ENCODE measurements at places on chromosomes 6 and 20.

GRCh38 chr6:16334671-16335070 lies 96.3 kb downstream of the GMPR start:
- peak; percentile 91 for DNase-seq

GRCh38 chr20:35828434-35828833 lies 56.6 kb downstream of the PHF20 start:
- DNase-seq = peak; percentile 77

DNA sequence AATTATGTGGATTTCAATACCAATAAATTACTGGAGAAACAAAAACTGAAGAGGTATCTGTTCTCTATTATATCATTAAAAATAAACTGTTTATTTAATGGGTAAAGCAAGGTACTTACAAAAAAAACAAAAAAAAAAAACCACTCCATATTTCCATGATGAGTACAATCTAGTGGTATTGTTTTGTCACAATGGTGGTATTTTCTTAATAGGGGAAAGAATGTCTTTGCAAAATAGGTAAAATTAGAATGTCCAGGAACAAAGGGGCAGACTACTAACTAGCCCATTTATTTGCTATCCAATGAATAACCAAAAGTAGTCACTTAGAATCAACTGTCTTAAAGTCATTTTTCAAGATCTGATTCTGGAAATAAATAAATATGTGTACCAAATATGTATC lies 92.0 kb downstream of the ARHGAP18 start:
- DNase-seq = no peak

- peak; percentile 76 for DNase-seq
Observed at GRCh38 chr6:121305957-121306607, 28.2 kb downstream of the TBC1D32 start.

DNA sequence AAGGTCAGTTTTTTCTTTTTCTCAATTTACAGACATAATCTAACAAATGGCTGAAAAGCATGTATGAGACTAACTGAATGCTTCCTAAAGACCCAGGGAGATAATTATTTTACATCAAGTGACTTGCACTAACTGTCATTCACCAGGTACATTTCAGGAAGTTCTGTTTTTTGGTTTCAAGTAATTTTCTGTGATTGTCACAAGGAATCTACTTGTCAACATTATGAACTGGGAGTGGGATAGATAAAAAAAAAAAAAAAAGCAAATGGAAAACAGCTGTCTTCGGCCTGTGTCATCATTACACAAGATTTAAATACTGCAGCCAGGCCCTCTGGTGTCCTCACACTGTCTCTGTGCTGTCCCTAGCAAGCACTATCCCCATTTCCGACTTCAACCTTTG lies 379.0 kb upstream of the HTR1E start:
- DNase-seq = no peak

DNA sequence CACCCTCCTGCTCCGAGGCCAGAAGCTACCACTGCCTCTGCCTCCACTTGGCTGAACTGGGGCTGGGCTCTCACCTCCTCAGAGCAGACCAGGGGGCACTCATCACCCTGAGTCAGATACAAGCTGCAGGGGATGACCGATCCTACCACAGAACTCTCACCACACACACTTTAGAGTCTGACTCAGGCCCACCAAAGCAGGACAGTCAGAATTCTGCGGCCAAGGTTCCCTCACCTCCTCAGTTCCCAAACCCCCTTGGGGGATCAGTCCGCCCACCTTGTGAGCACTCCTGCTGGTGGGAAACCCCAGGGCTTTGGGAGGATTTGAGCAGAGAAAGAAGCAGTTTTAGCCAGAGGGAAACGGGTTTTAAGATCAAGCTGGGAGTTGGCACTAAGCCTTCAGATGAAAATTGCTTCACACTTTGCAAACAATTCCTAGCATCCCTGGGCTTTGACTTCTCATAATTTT lies 587.8 kb upstream of the JAG1 start:
- peak; percentile 98 for DNase-seq

- no peak for DNase-seq
Observed at GRCh38 chr6:46035242-46035641, 19.6 kb upstream of the CLIC5 start.

DNA sequence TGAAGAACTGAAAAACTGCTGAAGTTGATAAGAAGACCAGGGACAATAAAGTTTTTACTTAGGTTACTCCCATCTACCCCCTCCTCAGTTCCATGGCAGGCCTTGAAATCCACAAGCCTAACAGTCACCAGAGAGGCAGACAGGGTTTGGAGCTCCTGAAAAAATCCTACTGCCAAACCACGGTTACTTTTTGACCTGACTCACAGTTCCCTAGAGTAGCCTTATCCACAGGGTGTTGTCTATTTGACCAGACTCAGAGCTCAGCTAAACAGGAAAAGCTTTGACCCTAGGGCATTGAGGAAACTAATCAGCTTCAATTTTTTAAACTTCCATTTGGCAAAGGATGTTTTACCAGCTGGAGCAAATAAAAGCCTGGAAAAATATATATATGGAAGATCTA lies 257.7 kb upstream of the NT5E start:
- peak; percentile 61 for DNase-seq

GRCh38 chr6:71222671-71223070 lies 65.9 kb upstream of the OGFRL1 start:
- DNase-seq = no peak

DNA sequence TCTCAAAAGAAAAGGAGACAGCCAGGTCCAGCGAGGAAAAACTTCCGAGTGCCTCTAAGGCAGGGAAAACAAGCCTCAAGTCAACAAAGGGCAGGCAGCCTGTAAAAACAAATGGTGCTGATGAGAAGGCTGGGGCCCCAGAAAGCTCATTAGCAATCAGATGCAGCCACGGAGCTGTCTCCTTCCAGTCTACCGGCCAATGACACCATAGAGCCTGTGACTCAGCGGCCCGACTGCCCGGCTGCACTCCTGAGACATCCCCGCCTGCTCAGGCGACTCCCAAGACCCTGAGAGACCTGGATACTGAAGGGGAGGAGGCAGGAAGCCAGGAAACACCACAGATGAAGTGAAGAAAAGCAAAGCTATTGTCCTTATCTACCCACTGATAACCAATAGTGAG lies 120.1 kb upstream of the HDDC2 start:
- DNase-seq = peak; percentile 61

DNA sequence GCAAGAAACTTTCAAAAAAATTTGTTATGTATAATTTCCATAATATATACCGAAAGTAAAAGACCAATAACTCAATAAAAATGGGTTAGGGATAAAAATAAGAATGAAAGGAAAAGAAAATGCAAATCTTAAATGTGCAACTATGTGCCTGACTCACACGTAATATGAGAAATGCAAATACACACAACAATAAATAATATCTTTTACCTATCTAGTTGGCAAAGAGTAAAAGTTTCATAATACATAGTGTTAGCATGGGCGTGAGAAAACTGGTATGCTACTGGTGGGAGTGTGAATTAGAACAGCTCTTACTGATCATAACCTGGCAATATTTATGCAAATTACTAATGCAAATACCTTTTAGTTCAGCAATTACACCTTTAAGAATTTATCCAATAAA lies 438.5 kb upstream of the CITED2 start:
- DNase-seq = no peak

GRCh38 chr6:69867639-69867976 lies 1.3 kb downstream of the COL19A1 start:
- DNase-seq = no peak

- no peak for DNase-seq
Observed at GRCh38 chr20:51425347-51426106, 117.0 kb downstream of the NFATC2 start.

- peak; percentile 13 for DNase-seq
Observed at GRCh38 chr6:66599541-66599940, 892.5 kb upstream of the EYS start.

DNA sequence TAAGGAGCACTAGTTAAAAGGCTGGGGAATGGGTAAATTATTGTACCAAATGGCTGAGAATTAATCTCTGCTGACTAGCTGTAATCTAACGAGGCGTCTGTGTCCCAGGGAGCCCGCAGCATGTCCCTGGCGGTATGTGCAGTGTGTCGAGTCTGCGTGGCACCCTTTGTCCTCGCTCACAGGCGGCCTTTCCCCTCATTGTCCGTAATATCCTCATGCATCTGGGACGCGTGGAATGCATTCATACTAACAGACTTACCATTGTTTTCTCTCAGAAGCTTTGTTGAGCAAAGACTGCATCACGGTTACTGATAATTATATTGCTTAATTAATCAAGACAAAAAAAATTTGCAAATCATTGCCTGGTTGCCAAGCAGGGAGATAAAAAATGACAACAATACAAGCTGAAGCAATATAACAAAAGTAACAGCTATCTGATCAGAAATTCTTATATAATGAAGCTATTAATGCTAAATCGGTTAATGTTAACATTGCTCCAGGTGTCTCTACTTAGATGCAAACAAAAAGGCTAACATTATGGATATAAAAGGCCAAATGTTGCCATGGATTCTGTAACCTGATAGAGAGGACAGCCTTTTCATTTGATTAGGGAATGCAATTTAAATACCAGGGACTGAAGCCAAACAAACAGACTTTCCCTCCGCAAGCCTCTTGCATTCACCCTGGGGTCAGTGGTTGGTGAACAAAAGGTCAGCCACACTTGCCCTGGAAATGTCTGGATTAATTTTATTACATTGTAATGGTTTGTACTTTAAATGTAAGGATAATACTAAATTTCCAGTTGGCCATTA lies 124.8 kb downstream of the INSM1 start:
- peak; percentile 50 for DNase-seq

DNA sequence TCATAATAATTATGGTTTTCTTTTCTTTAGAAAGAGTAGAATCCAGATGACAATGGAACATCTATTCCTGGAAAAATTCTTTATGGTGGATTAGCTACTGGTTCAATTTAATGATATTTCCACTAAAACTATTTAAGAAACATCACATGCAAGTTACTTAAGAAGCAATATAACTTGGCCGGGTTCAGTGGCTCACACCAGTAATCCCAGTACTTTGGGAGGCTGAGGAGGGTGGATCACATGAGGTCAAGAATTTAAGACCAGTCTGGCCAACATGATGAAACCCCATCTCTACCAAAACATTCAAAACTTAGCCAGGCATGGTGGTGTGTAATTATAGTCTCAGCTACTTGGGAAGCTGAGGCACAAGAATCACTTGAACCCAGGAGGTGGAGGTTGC lies 65.9 kb upstream of the SMLR1 start:
- DNase-seq = no peak

DNA sequence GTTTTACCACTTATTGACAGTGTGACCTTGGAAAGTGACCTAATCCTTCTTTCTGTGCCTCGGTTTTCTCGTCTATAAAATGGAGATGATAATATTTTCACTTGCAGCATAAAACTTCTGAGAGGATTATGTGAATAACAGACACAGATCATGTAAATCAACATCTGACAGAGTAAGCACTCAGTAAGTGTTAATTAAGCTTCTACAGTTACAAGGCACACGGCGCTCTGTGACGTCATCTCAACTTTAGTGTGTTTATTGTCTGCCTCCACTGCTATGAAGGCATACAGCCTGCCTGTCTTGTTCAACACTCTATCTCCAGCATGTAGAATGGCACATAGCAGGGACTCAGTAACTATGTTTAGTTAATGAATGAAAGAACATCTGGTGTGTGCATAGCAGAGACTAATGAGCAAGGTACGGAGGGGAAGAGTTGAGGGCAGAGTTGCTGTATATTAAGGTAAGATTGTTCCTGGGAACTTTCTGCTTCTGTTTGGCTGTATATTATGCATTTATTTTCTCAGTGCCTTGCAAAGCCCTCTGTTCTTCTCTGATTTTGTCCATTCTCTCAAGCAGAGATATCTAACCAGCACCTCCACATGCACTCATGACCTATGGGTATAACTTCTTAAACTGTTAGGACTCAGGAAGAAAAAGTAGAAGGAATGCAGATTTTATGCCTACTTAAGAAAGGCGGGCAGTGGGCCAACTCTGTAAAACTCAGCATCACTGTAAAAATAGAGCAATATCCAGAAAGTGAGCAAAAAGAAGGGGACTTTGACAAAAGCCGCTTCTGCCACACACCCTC lies 66.4 kb upstream of the STMND1 start:
- DNase-seq = no peak

DNA sequence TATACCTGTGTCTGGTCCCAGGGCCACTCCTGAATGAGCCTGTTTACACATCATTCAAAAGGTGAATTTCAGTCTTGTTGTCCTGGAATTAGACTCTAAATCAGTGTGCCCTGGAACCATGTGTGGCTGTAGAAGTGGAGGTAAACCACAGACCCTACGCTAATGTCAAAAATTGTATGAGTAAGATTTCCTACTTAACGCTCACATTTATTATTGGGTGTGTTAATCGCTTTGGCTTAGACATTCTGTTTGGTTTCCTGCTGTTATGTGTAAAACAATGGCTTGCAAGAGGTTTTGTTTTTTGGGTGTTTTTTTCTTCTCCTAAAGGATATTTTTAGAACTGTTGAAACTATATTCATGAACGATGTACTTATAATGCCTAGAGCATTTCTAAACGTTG lies 19.3 kb downstream of the PLCB1 start:
- peak; percentile 23 for DNase-seq

DNA sequence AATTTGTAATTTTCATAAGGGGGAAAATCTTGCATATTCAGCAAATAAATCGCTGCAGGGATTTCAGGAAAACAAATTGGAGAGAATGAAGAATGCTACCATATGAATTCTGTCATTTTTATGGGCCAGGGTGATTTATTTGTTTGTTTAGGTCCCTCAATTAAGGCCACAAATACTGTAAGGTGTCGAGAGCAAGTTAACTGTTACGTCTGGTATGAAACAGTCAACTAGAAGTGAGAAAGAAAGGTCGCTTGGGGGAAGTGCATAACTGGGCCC lies 166.9 kb upstream of the TSHZ2 start:
- no peak for DNase-seq

DNA sequence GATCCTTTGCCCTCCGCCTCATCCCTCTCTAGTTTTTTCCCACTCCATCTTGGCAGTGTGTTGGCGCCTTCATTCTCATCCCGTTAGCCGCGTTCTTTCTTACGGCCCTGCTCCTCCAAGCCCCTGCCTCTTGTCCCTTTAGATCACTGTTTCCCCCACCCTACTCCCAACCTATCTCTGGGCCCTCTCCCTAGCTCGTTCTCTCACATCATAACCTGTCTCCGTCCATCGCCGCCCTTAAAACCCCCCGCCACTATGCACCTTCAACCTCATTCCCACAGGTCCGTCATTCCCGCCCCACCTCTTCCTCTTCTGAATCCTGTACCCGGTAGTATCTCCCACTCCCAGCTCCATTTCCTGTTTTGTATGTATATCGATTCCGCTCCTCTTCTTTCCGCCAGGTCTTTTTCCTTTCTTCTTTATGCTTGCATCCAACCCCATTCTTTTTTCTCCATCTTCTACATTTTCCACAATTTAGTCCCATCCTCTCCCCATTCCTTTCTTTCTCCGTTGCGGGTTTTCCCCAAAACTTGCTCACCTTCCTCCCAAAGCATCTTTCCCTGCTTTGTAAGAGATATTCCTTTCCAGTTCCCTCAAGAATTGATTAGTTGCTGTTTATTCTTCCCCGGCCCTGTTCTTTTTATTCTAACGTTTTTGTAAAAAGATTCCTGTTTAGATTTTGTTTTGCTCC lies 671 bp downstream of the EFHC1 start:
- peak; percentile 38 for DNase-seq

DNA sequence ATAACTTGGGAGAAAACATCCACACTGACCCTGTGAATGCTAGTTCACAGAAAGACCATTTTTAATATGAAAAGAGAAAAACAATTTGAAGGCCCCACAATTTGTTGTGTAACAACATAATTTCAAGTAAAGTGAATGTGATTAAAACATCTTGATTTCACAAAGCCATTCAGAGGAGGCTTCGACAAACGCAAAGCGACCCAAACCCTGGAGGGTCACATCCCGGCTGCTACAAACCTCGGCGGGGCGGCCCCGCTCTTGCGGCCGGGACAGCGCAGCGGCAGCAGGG lies 14.0 kb downstream of the FOXC1 start:
- no peak for DNase-seq

GRCh38 chr20:57417830-57418780 lies 26.9 kb downstream of the RBM38 start:
- DNase-seq = no peak

Measured in choroid plexus epithelial cell (primary cell).